ENCODE measurements at places on chromosomes 4 and X. TPM values are rescaled to one million over a fixed set of nuclear protein-coding genes. Genes with fewer than 3 reads are reported as not detected.

Gene UCHL1
- total RNA-seq, result 3.7 TPM

Gene TXK
- 6.8 TPM for total RNA-seq

Gene SPANXN4
- total RNA-seq, result not detected

DNA sequence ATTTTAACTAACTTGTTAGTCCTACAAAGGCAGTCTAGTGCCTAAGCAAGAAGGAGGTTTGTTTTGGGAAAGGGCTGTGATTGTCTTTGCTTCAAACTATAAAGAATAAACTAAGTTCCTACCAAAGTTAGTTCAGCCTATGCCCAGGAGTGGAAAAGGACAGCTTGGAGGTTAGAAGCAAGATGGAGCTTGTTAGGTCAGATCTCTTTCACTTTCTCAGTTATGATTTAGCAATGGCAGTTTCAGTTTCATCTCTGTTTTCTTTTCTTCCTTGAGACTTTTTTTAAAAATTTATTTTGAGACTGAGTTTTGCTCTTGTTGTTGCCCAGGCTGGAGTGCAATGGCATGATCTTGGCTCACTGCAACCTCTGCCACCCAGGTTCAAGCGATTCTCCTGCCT is 82.9 kb upstream of the NLGN4X start:
- no peak for DNase-seq

DNA sequence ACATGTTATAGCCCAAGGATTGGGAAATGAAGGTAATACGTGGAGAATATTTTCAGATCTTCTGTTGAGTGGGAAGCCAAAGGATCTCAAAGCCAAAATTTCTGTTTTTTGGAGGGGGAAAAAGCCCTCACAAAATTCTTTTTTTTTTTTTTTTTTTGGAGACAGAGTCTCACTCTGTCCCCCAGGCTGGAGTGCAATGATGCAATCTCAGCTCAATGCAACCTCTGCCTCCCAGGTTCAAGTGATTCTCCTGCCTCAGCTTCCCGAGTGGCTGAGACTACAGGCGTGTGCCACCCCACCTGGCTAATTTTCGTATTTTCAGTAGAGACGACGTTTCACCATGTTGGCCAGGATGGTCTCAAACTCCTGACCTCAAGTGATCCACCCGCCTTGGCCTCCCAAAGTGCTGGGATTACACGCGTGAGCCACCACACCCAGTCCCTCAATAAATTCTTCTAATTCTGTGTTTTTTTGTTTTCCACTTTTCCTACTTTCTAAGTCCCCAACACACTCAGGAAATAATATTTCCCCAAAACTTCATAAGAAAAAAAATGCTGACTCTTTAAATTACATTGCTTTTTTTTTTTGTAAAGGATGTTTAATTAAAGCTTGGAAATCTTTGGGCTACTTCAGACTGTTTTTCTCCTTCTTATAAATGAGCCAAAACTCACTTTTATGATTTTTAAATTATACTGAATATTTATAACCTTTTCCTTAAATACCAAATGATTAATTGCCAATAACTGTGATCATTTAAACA is 51.6 kb downstream of the RPS3A start:
- no peak for DNase-seq

Measured in suprapubic skin (tissue), 4 donors.